ENCODE measurements at places on chromosomes 5 and 9. TPM values are rescaled to one million over a fixed set of nuclear protein-coding genes. Genes with fewer than 3 reads are reported as not detected.

- DNase-seq, result peak; percentile 96
Observed at GRCh38 chr9:12813960-12814876, 39.4 kb downstream of the LURAP1L start.

DNA sequence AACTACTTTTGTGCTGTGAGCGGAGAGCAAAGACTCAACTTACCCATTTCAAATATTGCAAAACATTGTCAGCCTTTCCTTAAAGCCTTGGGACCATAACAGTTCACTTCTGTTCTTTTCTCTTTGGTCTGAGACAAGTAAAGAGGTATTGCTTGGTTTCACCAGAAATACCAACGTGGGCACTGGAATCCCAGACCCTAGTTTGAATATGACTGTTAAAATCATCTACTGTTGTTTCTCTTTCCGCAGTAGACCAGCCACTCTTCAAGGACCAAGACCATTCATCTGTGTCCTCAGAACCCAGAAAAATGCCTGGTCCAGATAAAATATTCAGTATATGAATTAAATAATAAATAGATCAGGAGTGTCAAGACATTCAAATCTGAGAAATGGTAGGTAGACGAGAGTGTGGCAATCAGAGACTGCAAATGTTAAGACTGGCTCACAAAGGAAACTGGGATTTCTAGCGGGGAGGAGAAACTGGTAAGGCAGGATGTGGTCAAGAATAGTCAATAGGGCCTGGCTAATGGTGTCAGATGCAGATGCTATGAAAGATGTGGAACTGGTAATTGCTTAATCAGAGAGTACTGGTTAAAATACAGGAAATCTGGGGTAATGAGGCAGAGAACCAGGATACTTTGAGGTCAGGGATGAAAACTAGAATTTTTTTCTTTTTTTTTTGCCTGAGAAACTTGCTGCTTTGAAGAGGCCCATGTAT is 82.1 kb upstream of the IL33 start:
- DNase-seq, result peak; percentile 48

DNA sequence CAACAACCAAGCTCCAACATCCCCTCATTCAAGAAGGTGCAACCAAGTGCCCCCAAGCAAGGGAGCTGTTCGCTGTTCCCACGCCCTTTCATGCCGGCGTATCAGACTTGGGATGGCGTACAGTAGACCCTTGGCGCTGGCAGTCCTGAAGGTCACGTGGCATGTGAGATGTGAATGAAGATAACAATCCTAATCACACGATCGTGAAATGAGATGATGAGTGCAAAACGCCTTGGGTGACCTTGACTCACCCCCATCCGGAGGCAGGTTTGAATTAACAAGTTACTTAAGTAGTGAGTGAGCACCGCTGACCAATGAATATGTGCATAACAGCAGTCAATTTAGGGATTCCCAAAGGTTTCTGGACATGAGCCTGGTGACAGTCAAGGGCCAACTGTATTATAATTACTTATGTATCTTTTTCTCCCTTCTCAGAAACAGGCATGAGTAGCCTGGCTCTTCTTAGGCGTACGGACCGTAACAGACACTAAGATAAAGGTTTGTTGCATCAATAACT is 150.2 kb downstream of the TTLL11 start:
- DNase-seq, result no peak

Gene CEMIP2
- 21.5 TPM for total RNA-seq

Gene AQP7
- total RNA-seq, result not detected

Data from Daoy (cell line).